ENCODE measurements at places on chromosomes 13 and 19.

GRCh38 chr19:13691569-13692435 lies 72.5 kb upstream of the MRI1 start:
- DNase-seq = no peak

DNA sequence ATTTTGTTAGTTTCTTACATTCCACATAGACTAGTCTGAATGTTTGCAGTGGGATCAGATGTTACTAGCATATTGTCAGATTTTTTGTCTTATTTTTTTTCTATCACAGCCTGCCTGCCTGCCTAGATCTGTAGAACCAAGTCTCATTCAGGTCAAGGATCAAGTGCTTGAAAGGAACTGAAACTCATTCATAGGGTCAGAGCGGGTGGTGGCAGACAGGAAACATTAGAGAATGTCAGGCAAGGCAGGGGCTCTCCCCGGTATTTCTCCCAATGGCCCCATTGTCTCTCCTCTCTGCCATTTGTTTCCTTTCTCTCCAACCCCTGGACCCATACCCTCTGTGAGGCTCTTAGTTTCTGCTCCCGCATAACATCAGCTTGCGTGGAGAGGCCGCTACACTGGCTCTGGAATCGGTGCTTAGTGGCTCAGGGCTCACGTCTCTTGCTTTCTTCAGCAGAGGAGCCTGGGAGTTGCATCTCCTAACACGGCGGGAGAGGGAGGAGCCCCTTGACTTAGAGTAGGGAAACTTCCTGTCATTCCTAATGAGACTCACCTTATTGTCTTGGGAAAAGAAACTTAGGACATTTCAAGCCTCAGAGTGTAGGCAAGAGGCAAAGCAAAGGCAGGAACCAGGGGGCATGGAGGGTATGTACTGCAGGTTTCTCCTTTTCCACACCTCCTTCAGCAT lies 35.6 kb upstream of the SPATA13 start:
- DNase-seq = no peak

- no peak for DNase-seq
These were observed 18.5 kb downstream of the MYBPC2 start for GRCh38 chr19:50451223-50451534.

- DNase-seq = no peak
These were observed 1065.1 kb upstream of the SPRY2 start for GRCh38 chr13:81406022-81406421.

- DNase-seq = no peak
These were observed 19.8 kb downstream of the UGGT2 start for GRCh38 chr13:96033220-96034015.

- DNase-seq = no peak
These were observed 154.9 kb downstream of the PCDH9 start for GRCh38 chr13:67075239-67075638.

- DNase-seq = no peak
These were observed 425.1 kb downstream of the EFNB2 start for GRCh38 chr13:106110241-106110855.

DNA sequence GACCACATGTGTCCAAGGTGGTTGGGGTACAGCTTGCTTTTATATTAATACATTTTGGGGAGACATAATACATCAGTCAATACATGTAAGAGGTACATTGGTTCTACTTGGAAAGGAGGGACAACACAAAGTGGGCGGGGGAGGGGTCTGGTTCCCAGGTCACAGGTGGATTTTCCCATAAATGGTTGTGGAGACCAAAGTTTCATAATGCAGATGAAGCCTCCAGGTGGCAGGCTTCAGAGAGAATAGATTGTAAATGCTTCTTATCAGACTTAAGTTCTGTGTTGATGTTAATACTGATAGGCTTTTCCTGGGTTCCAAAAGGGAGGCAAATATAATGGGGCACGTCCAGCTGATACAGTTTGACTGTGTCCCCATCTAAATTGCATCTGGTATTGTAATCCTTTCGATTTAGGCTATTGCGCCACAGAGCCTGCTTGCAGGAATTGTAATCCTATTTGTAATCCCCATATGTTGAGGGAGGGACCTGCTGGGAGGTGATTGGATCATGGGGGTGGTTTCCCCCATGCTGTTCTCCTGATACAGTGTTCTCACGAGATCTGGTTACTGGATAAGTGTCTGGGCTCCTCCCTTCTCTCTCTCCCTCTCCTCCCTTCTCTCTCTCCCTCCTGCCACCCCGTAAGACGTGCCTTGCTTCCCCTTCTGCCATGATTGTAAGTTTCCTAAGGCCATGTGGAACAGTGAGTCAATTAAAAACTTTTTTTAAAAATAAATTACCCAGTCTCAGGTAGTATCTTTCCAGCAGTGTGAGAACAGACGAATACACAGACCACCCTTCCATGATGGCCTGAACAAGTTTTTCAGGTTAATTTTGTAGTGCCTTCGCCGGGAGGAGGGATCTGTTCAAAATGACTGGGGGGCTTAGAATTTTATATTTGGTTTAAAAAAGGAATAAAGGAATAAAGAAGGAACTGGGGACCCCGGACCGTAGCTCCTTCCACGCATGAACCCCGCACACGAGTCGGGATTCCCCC lies 44.9 kb downstream of the ZNF823 start:
- no peak for DNase-seq

- peak; percentile 54 for DNase-seq
These were observed 111.3 kb downstream of the ZNF486 start for GRCh38 chr19:20278342-20278741.

DNA sequence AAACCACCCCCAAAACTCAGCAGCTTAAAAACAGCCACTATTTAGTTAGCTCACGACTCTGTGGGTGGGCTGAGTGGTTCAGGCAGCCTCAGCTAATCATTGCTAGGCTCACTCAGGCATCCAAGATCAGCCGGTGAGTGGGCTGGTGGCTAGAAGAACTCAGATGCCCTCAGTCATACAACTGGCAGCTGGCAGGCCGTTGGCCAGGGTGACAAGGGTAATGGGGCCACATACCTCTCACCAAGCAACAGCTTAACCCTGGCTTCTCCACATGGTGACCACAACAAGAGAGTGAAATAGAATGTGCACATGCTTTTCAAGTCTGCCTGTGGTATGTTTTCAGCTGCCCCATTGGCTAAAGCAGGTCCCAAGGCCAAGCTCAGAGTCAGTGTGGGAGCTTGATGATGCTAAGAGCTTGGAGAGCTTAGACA lies 435.4 kb upstream of the TSHZ3 start:
- no peak for DNase-seq

DNA sequence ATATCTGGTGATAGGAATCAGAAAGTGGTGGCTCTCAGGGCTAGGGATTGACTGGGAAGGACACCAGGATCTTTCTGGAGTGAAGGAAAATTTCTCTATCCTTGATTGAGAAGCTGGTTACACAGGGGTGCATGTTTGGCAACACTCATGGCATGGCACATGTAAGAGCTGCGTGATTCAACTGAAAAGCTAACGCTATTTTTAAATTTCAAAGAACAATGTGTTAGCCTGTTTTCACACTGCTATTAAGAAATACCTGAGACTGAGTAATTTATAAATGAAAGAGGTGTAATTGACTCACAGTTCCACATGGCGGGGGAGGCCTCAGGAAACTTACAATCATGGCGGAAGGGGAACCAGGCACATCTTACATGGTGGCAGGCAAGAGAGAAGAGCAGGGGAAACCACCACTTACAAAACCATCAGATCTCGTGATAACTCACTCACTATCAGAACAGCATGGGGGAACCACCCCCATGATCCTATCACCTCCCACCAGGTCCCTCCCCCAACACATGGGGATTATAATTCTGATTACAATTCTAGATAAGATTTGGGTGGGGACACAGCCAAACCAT lies 7.4 kb downstream of the SIGLEC8 start:
- no peak for DNase-seq

DNA sequence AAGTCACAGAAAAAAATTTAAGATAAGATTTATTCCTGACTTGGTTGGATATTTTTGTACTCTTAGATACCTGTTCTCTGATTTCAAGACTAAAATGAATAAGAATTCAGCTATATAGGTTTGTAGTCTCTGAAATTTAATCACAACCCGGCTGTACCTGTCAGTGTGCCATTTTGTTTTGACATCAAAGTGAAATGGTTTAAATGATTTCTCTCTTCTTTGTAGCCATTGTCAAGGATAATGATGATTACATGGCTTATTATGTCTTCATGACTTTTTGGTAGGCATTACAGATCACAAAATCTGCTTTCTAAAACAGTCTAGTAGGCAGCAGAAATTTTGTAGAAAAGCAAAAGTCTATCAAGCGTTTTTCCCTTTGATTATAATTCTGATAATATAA lies 72.5 kb downstream of the PCDH17 start:
- DNase-seq = no peak

- no peak for DNase-seq
These were observed 1556.2 kb downstream of the SLITRK5 start for GRCh38 chr13:89227356-89227755.

GRCh38 chr13:19959141-19959830 lies 759 bp downstream of the ZMYM2 start:
- peak; percentile 76 for DNase-seq

DNA sequence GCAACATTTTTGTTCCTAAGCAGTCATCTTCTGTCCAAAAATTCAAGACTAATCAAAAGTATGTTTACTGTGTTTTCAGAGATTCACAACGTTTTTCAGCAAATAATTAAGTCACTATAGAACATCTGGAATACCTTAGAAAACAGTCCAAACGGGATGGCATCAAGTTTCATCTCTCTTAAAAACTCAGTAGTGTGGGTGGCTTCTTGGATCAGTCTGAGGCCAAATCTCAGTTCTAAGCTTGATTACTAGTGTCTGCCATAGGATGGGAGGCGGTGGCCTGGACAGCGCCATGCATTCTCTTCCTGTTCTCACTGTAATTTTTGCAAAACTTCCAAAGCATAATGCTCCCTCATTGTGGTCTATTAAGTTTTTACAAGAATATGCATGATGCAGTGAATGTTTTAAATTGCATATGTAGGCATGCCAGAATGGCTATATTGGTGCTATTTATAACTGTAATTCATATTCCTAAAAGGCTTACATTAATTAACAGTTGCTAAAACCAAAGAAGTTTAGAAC lies 37.1 kb downstream of the ANKRD10 start:
- no peak for DNase-seq

Data from CD4-positive, alpha-beta T cell treated with Interleukin-21 for 1 hour (primary cell).